Stimulated activated CD8-positive, alpha-beta memory T cell treated with anti-CD3 and anti-CD28 coated beads, Interleukin-7, amount 100 ng/mL, for 48 hours (primary cell): ENCODE measurements at places on chromosomes 6 and 20.

DNA sequence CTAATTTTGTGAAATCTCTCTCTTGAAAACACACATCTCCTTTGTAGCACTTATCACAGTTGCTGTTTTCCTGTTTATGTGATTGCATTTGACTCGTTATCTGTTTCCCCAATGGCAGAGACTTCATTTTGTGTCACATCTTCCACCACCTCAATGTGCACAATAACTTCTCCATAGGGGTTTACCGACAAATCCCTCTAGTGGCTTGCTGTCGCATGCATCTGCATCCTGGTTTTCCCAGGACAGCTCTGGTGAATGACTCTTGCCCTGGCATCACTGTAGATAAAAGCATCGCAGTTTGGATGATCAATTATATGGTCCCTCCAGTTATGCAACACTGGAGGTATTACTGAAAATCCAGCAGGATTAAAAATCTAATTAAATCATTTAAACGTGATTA lies 206.5 kb upstream of the BTBD3 start:
- DNase-seq = no peak

DNA sequence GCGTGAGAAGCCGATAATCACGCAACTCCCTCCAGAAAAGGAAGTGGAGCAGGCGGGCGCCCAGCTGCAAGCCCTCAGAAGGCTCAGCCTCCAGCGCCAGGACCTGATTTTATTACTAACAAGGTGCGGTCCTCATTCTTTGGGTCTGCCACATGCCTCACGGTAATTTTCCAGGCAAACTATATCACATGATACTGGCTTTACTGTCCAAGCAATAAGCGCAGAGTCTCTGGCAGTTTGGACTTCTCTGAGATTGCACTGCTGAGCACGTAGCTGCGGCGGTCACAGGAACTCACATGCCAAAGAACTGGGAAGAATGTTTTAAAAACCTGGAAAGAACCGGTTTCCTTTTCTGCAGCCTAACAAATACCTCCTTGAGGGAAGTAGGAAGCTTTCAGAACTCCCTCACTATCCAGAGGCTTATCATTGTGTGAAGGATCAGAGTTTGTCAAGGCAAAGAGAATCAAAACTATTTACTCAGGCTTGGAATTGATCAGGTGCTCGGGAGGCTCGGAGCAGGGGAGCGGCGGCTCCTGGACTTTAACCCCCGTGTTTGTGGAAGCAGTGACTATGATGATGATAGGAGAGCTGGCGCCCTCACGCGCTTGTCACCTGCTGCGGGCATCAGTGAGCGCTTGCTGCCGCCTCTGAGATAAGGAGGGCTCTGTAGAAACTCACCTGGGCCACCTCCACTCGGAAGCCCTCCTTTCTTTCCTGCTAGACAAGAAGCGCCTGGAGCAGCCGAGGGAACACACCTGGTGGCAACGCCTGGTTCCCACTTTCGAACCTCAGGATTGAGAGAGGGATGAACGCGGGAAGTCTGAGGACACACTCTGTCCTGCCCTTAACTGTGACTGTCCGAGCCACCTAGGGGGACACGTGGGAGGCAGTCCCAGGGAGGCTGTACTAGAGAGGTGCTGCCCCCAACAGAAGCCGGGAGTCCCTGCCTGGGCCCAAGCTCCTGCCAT lies 27.2 kb upstream of the SYNJ2 start:
- no peak for DNase-seq

- DNase-seq = no peak
Measured at GRCh38 chr6:53611342-53611741, 54.2 kb downstream of the KLHL31 start.

DNA sequence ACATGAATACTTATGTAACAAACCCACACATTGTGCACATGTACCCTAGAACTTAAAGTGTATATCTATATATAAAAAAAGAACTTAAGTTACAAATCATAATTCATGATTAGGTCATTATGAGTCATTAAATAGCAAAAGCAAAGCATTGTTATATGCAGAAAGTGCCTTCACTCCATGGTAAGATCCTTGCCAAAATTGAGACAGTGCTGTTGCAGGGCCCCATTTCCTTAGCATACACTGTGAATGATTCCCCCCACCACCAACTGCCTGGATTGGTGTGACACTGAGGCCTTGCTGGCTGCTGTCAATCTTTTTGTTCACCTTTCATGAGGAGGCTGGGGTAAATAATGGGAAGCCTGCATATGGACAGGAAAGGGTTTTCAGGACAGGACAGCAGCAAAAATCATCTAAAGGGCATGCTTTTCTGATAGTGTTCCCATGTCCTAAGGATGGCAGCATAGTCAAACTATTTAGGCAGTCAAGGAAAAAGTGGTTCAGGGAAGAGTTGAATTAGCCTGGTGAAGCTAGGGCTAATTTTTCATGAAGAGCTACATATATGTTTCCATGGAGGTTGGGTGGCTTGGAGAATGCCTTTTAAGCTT lies 188.2 kb upstream of the ASCC3 start:
- no peak for DNase-seq

DNA sequence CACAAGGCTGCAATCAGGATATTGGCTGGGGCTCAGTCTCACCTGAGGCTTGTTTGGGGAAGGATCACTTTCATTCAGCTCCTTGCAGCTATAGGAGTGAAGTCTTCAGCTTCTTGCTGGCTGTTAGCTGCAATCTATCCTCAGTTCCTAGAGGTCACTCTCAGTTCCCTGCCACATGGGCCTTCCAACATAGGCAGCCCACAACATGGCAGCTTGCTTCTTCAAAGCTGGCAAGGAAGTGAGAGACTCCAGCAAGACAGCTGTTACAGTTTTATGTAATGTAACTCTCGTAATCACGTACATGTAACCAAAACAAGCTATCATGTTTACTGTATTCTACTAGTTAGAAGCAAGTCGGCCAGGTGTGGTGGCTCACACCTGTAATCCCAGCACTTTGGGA lies 226.9 kb downstream of the CDC5L start:
- DNase-seq = no peak

DNA sequence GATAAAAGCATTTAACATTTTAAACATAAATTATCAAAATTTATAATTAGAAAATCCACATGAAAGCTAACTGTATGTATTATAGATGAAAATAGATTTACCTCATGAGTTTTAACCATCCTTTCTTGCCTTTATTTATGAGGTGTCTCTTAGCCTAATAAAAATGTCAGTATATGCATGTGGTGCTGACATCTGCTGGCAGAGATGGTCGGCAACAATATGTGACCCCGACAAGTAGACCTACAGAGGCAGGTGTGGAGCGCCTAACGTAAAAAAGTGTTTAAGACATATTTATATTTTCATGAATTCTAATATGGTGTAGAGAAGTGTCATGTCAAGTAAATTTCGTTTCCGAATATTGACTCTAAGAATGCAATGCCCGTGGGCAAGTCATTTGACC lies 149.0 kb upstream of the FUT9 start:
- no peak for DNase-seq

DNA sequence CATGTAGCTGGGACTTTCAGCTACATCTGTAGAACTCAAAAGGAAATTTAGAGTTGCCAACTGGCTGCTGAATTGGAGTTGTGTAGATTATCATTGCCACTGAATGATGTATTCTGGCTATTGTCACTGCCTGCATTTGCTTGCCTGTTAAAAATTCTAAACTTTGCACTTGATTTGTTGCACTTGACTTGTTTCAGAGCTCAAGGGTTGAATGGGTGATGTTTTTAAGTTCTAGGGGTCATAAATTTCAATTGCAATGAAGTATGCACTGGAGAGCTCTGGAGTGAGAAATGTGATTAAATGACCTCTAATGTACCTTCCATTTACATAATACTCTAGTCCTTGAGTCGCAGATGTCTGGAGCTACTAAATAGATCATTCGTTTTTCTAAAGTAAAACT lies 102.4 kb downstream of the TNFRSF21 start:
- no peak for DNase-seq

DNA sequence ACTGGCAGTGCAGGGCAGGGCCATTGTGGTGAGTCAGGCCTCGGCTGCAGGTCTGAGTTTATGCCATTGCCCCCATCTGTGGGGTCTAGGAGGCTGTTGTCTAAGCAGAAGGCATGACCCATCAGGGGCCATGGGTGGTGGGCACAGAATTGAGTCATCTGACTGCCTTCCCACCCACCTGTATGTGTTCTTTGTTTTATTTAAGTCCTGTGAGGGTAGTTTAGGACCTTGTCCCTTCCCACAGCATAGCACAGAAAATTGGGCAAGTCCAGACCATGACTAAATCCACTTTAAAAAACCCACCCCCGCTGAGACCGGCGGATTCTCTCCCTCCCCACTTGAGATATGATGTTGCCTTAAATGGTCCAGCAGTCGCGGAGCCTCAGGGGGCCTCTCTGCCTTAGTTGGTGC lies 40.3 kb downstream of the ERMARD start:
- no peak for DNase-seq

GRCh38 chr6:63923139-63923739 lies 287.6 kb downstream of the PHF3 start:
- no peak for DNase-seq

GRCh38 chr6:22059126-22059525 lies 237.7 kb downstream of the PRL start:
- no peak for DNase-seq

DNA sequence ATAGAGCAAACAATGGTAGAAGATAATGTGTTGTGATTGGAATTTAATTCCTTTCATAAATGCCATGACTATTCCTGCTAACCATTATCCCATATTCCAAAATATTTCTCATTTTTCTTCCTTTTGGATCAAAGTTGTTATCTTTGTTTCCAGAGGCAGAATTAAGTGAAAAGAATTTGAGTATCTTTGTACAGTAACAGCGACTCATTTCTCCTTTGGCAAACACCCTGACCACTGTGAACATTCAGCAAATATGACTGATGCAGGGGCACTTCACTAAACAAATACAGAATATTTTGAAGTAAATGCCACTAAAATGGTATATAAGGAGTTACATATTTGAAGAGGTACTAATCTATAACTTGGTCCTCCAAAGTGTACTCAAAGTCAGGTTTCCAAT lies 105.0 kb upstream of the LAMP5 start:
- DNase-seq = no peak

DNA sequence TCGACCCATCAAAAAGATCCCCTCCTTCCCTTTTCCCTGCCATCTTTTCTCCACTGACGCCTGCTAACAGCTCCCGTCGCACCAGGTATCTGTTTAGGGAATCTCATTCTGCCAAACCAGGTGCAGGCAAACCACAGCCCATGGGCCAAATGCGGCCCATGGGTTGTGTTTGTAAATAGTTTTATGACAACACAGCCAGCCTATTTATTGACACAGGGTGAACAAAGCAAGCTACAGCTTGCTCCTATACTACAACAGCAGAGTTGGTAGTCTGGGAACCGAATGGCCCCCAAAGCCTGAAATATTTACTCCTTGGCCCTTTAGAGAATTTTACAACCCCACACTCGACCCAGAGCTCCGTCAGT lies 16.4 kb downstream of the NFATC2 start:
- DNase-seq = no peak

DNA sequence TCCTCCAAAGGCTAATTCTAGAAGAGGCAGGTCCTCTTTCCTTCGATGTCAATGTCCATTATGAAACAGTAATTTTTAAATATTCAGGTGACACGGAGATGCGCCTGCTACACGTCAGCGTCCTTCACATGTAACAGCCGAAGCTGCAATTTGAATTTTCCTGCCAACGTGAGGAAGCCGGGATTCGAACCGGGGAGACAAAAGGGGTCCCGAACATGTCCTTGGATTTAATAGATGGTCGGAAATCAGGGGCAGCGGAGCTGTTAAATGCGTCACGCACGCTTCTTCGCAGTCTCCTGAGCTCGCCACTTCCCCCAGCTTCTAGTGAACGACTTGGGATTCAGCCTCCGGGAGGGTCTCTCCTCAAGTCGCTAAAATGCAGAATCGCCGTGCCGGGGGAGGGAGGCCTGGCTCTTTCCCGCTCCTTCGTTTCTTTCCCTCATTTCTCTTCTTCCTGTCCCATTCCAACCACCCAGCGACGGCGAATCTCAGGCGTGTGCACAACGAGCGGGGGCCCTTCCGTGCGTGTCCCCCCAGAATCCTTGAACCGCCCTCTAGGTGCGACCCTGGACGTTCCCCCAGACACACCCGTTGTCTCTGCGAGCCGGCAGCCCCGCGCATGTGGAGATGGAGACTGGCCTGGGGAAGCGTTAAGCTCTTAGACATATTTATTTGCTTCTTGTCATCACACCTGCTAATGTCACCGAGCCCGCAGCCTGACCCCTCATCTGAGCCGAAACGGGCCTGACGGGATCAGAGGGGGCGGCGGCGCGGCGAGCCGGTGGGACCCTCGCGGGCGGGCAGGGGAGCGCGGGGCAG lies 1.3 kb upstream of the FOXC1 start:
- no peak for DNase-seq

DNA sequence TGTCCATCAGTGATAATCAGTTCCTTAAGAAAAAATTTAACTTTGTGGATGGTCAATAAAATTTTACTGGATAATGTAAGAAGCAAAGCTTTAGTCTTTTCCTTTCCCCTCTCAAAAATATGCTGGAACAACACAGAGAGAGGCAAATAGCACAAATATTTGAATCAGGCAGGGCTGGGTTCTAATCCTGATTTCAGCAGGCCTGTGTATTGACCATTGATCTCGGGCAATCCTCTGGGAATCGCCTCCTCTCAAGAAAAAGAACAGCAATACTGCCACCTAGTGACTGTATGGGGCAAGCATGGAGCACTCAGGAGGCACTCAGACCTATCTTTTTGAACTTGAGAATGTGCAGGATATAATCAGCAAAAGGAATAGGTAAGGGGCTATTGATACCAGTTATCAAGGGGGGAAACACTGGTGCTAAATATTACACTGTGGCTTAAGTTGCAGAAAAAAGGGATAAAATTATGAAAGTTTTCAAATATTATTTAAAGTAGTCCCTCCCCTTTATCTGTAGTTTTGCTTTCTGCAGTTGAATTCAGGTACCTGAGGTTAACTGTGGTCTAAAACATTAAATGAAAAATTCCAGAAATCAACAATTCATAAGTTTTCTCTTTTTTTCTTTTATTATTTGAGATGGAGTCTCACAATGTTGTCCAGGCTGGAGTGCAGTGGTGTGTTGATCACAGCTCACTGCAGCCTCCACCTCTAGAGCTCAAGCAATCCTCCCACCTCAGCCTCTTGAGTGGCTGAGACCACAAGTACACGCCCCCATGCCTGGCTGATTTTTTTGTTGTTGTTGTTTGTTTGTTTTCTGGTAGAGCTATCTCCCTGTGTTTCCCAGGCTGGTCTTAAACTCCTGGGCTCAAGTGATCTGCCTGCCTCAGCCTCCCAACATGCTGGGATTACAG lies 91.8 kb upstream of the NHSL1 start:
- peak; percentile 23 for DNase-seq

DNA sequence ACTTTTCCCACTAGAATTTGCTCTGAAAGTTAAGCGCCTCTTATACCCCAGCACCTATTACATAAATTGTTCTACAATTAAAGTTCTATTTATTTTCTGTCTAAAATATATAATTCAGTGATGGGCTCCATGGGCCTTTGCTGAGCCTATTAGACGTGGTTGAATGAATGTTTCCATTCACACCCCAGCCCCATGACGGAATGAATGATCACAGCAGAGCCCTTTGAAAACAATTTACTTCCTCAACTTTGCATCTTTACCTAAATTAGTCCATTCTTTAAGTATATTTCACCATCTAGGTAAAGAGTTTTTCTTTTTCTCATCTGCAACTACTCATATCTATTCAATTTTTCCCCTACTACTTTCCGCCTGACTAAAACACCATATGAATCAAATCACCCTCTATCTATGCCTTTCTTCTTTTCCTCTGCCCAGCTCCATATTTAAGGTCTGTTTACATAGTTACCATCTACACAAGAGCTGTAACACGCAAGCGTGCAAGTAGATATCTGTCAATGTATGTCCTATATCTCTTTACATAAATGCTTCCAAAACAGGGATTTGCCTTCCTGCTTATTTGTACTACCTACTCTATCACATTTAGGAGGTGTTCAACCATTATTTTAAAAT lies 69.7 kb downstream of the ECT2L start:
- DNase-seq = no peak

GRCh38 chr6:16286151-16286522 lies 47.8 kb downstream of the GMPR start:
- peak; percentile 5 for DNase-seq
